ENCODE measurements at places on chromosomes 7 and 10.

GRCh38 chr7:20352573-20353306 lies 22.0 kb downstream of the ITGB8 start:
- DNase-seq = no peak

- no peak for DNase-seq
Observed at GRCh38 chr7:106959753-106960152, 84.8 kb upstream of the PRKAR2B start.

DNA sequence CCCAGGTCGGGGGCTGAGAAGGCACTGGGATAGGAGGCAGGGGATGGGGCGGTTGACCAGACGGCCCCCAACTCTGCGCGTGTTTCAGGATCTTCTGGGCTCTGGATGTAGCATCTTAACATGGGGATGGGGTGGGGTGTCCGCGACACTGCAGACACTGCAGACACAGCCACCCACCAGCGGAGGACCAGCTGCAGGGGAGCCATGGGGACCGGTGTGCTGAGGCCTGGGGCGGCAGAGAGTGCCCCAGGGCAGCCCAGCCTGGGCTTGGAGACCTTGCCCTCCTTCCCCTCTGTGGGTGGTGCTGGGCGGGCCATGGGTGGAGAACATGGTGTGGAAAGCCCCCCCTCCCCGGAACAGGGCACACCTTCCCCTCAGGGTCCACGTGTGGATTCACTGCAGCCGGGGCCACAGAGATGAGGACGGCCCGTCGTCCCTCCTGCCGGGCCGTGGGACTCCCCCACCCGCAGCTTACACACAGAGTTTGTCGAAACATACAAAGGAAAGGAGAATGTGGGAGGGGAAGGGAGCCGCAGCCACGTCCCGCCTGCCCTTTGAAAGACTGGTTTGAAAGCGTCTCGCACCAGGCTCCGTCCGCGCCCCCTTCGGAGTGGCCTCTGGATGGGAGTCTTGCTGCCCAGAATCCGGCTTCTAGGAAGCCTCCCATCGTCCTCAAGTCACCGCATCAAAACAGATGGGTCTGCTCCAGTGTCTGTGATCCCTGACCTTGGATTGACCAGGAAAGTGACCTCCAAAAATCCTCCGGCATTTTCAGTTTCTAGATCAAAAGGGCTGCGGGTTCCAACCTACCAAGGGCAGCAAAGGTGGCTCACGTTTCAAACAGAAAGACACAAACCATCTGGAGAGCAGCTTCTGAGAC lies 91.5 kb upstream of the TCERG1L start:
- DNase-seq = no peak

DNA sequence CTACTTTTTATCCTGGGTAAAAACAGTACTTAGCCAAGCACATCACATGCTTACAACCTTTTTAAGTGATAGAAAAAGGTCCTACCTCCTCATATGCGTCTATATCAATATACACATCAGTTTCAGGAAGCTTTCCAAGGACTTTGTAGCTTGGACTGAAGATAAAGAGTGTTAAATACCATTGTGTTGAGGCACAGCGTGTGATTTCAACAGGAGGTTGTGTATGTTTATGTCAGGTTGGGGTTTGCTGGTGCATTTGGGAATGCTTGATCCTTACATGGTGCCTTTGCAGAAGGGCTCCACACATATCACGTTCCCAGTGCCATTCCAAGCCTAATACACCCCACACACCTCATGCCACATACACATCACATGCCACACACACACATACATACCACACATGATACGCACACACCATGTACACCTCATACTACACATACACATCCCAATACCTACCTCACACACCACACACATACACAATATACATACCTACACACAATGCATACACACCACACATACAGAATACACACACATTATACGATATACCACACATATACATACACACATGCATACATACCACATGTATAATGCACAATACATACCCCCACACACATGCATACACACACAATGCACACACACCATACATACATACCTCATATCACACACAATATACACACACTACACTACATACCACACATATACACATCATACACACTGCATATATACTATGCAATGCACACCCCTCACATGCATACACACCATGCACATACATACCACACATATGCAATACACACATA lies 33.1 kb downstream of the PSMC2 start:
- DNase-seq = no peak

DNA sequence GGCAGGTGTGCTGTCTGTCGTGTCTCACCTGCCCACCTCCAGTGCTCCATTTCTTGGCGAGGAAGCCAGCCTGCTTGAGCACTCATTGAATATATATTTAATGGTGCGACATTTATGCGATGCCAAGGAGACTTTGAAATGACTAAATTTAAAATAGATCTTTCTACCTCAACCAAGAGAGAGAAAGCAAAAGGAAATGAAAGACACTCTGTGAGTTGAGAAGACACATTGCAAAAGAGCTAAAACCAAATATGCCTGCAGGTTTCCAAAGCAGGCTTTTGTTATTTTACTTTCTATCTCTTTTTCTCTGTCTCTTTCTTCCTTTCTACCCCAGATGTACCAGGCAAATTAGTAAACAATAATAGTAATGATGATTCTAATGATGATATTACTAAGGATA lies 53.6 kb upstream of the AOAH start:
- DNase-seq = no peak

DNA sequence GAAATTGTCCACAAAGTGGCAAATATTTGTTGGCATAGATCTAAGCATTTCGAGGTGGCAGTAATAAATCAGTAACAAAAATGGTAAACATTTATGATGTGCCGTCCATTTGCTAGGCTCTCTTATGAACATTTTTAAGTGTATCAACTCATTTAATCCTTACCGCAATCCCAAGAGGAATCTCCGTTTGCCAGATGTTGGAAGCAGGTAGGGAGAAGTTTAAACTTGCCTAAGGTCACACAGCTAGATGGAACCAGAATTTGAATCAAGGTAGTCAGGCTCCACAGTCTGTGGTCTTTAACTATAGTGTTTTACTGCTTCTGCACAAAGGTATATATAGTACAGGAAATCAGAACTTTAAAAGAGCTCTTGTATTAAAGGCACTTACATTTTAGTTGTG lies 2.6 kb downstream of the MKLN1 start:
- DNase-seq = no peak

DNA sequence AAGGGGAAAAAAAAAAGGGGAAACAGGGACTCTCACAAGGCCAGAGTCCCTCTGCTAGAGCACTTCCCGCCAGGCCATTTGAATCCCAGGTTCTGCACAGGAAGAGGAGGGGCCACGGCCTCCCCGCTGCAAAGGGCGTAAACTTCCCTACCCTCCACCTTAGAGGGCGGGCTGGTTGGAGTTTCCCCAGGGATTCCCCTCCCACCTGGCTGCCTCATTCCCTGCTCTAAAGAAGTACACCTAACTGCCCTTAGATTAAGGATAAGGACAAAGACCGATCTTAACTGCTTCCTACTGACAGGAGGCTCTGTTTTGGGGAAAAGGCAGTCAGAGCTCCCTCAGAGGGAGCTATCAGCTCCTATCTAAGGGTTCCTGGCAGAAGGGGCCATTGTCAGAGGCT lies 102.0 kb upstream of the ARMC3 start:
- no peak for DNase-seq

DNA sequence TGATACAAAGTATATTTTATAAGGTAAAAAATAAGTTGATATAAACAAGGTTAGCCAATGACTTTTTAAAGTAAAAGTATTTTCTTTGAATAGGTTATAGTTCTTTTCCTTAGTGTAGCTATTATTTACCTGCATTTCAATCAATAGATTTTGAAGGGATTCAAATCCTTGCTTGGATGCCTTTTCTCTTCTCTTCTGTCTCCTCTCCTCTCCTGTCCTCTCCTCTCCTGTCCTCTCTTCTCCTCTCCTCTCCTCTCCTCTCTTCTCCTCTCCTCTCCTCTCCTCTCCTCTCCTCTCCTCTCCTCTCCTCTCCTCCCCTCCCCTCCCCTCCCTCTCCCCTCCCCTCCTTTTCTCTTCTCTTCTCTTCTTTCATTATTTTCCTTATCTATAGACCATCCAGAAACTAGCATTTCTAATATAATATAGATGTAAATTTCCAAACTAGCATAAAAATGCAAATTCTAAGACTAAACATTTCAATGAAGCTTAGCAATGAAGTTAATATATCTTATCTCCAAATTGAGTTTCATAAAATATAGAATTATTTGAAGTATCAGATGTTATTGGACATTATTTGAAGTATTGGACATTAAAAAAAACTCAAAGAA lies 60.5 kb upstream of the PRKCQ start:
- DNase-seq = no peak

- DNase-seq = no peak
Observed at GRCh38 chr7:41391818-41392217, 311.1 kb downstream of the INHBA start.

DNA sequence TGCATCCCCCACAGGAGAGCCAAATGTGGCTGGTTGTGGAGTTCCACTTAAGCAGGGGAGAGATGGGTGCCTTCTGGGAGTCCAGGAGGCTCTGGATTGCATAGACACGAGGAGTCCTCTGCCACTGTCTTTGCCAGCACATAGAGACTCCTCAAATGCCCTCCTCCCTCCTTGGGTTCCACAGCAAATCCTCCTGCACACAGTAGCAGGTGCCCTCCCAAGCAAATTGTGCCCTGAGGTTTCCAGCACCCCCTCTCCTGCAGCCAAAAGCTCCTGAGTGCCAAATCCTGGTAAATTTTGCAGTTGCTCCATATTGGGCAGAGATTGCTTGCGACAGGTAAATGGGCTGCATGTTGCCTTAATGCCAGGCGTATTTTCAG lies 5.8 kb downstream of the EVX1 start:
- DNase-seq = no peak

- DNase-seq = no peak
Observed at GRCh38 chr7:159064816-159065510, 79.7 kb downstream of the VIPR2 start.

- DNase-seq = no peak
Observed at GRCh38 chr10:58479045-58479444, 33.6 kb upstream of the BICC1 start.

GRCh38 chr7:45188736-45189135 lies 31.1 kb downstream of the RAMP3 start:
- DNase-seq = no peak

- no peak for DNase-seq
Observed at GRCh38 chr7:2930310-2931033, 86.4 kb upstream of the GNA12 start.

DNA sequence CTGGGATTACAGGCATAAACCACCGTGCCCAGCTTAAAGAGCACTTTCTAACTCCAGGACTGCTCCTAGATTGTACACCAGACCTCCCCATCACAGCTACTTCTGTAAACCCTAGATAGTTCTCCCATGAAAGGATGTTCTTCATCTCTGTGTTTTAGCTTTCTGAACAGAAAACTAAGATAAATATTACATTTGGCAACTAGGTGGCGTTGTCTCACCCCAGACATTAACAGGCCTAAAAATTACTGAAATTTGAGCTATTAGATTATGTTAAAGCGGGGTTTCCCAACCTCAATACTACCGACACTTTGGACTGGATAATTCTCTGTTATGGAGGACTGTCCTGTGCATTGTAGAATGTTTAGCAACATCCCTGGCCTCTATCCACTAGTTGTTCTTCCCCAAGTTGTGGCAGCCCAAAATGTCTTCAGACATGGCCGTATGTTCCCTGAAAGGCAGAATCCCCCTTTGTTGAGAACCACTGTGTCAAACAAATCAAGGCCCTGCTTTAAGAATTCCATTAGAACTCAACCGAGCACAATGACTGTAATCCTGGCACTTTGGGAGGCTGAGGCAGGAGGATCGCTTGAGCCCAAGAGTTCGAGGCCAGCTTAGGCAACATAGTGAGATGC lies 19.1 kb downstream of the ATOH7 start:
- DNase-seq = peak; percentile 29

DNA sequence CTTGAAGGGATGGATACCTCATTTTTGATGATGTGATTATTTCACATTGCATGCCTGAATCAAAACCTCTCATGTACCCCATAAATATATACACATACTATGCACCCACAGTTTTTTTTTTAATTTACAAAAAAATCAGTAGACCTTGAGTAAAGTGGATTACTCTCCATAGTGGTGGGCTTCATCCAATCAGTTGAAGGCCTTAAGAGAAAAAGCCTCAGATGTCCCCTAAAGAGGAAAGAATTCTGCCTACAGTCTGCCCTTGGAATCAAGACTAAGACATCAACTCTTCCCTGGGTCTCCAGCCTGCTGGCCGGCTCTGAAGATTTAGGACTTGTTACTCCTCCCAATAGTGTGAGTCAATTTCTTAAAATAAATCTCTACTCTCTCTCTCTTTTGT lies 1.1 kb downstream of the AZGP1 start:
- no peak for DNase-seq

DNA sequence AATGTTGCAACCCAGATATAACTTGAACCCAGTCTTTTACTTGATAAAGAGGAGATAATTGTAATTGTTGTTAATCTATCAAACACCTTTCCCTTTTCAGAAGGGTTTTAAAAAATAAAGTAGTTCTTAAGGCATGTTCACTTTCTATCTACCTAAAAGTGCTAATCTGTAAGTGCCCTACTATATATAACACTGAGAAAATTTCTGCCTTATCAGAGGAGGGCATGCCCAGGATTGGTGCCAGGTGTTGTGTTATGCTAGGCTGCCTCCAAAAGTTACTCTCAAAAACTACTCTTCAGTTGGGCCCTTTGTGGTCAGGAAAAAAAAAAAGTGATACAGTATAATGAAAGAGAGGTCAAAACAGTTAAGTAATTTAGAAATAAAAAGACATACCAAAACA lies 36.3 kb downstream of the SMNDC1 start:
- no peak for DNase-seq

- no peak for DNase-seq
Observed at GRCh38 chr10:26368463-26368862, 69.7 kb upstream of the APBB1IP start.

- peak; percentile 63 for DNase-seq
Observed at GRCh38 chr7:18495412-18496340, at the start of gene HDAC9. TSS of gene HDAC9 (plus strand) at chr7:18495749. CDS start at chr7:18496303, 554 bp downstream.

DNA sequence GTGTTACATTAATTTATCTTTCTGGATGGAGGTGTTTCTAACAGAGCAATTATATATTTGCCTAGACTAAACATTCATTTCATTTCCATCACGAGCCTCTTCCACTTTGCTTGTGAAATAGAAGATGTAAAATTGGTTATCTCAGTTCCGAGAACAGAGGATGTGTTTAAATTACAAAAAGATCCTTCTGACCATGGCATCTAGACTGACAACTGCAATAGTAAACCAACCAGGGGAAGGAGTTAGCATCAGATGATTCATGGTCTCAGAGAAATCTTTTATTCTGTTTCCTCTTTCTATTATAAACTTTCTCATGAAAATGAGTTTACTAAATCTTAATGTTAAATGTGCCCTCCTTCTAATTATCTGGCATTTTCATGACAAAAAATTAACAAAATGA lies 149.8 kb upstream of the WDR11 start:
- no peak for DNase-seq

GRCh38 chr7:28432105-28432504 lies 19.8 kb downstream of the CREB5 start:
- no peak for DNase-seq

Data from naive B cell (primary cell).